ENCODE measurements at places on chromosomes 5 and 9.

DNA sequence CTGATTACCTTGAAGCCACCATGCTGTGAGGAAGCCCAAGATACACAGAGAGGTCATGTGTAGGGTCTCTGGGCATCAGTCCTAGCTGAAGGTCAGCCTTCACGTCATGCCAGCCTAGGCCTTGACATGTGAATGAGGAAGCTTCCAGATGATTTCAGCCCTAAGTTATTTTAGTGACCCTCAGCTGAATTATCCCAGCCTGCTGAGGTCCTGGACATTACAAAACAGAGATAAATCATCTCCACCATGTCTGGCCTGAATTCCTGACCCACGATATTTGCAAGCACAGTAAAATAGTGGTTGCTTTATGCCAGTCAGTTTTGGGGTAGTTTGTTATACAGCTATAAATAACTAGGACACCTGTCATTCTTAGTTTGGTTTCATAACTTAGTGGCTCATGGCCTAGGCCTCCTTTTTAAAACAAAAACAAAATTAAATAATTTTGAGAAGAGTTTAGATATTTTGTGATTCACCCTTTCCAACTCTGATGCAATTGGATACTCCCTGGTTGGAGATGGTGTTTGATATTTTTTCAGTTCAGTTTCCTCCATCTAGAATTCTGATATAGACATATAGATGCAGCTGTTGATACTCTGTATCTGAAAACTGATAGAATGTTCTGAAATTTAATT is 571.3 kb upstream of the CLINT1 start:
- DNase-seq = no peak

DNA sequence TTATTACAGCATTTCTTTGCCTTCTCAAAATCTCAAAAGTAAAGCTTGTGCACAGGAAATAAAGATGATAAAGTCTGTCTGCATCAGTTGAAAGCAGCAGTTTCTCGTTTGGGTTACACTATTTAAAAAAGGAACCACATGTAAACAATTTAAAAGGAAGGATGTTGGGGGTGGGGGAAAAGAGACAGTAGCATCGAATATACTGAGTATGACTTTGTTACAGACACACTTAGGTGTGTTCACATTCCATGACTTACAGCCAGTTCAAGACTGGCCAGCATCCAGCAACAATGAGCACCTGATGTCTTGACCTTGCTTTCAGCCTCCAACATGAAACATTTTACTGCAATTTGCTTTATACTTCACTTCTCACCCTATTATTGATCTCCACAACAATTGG is 8.7 kb downstream of the GAPT start:
- no peak for DNase-seq

DNA sequence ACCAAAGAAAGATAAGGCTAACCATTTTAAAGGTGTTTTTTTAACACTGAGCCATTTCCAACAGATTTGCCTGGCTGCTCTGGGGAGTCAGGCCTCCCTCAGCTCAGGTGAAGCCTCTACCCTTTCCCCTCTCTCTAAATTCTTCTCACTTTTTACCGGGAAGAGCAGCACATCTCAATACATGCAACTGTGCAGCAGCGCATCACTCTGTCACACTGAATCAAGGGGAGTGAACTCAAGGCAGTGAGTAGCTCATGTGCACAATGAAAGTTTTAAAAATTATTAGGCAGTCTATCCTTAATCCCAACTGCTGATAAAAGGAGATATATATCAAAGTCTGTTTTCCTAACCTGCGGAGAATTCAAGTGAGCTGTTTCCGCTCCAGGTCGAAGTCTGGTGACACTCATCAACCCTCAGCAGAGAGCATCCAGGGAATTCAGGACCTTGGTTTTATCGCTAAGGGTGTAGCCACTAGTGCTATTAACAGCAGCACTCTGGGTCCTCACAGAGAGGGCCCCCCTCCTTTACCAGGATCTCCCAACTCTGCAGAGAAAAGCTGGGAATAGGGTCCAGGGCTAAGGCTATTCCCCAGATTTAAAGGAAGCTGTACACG is 1.0 kb downstream of the CEMIP2 start:
- DNase-seq = no peak

DNA sequence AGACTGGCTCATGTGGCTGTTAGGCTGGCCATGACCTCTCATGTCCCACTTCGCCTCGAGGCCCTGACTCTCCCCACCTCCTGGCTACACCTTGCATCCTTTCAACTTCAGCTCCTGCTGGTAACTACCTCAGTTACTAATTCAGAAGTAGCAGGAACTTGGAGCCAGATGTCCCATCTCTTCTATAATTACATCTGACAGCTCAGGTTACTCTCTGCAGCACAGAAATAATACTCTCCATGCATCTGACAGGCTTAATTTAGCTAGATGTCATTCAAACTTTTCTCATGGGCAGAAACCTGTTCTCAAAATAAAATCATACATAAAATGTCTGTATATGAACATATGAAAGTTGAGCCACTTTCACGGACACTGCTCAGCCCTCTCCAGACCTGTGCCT is 92.2 kb upstream of the IL33 start:
- no peak for DNase-seq

DNA sequence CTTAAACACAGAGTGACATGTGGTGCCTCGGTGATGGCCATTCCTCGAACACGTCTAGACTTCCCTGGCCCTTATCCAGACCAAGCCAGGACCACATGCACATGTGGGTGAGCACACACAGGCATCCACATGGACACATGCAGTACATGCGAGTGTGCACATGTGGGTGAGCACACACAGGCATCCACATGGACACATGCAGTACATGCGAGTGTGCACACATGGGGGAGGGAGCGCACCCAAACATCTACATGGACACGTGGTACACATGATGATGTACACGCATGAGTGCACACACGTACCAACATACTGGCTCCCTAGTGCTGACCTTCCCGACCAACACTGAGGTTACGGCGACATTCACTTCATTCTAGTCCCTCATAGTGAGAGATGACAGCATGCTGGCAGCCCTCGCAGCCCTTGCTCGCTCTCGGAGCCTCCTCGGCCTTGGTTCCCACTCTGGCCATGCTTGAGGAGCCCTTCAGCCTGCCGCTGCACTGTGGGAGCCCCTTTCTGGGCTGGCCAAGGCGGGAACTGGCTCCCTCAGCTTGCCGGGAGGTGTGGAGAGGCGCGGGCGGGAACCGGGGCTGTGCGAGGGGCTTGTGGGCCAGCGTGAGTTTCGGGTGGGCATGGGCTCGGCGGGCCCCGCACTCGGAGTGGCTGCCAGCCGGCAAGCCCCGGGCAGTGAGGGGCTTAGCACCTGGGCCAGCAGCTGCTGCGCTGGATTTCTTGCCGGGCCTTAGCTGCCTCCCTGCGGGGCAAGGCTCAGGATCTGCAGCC is 186.8 kb downstream of the HSPA4 start:
- no peak for DNase-seq

- DNase-seq = no peak
These were observed 1185.5 kb upstream of the WWC1 start for GRCh38 chr5:167105941-167106340.

DNA sequence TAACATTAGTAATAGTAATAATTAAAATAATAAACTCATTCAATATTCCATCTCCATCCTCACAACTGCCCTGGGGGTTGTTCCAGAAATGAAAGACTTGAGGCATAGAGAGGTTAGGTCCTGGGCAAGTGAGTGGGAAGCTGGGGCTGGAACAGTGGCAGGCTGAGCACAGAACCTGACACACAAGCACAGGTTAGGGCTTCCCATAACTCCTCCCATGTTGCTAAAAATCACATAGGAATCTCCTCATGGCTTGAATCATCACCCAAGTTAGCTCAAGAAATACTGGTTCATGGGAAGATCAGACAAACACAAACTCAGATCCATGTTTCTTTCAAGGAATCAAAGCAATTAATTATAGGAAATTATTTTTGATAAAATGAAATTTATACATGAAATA is 487.7 kb downstream of the SEMA5A start:
- no peak for DNase-seq

DNA sequence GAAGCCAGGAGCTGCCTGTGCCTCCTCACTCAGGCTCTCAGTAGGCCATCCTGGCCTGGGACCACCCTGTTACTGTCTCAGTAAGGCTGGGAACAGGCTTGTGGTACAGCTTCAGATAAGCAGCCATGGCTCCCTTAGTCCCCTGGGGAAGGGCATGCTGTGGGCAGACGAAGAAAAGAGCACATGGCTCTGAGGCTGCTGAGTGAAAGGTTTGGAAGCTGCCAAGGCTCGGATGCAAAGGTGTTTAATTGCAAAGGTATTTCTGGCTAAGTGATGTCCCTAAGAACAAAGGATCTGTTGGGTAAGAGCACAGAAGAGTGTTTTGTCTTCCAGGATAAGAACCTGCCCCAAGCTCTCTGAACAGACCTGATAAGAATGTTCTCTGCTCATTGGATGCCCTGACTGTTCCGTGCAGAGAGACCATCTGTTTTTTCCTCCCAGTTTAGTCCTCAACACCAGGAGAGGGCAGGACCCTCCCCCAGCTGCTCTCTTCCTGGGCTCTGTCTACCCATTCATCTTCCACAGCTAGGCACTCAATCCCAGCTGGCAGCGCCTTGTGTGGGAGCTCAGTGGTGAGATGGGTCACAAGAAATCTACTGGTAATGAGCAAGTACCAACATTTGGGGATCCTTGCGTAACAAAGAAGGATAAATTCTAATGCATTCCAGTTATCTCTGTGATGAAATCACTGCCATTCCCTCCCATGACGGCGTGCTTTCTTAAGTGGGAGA is 17.7 kb downstream of the ANGPTL2 start:
- DNase-seq = no peak

DNA sequence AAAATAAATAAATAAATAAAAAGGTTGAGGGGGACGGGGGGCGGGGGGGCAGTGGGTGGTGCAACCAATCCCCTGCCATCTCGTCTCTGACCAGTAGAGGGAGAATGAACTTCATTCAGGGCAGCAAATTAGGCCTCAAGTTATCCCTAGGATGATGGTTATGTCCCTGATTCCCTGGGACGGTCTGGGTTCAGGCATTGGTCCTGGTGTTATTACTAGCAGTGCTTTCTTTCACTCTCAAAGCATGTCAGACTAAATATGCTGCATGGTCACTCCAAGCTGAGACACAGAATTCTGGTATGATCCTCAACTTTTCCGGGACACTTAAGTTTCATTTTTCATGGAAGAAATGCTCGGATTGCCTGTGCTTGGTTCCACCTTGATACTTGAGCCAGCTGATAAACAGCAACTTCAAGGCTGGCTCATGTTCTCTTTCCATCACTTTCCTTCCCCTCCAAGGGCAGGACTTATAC is 59.4 kb downstream of the DAP start:
- no peak for DNase-seq

DNA sequence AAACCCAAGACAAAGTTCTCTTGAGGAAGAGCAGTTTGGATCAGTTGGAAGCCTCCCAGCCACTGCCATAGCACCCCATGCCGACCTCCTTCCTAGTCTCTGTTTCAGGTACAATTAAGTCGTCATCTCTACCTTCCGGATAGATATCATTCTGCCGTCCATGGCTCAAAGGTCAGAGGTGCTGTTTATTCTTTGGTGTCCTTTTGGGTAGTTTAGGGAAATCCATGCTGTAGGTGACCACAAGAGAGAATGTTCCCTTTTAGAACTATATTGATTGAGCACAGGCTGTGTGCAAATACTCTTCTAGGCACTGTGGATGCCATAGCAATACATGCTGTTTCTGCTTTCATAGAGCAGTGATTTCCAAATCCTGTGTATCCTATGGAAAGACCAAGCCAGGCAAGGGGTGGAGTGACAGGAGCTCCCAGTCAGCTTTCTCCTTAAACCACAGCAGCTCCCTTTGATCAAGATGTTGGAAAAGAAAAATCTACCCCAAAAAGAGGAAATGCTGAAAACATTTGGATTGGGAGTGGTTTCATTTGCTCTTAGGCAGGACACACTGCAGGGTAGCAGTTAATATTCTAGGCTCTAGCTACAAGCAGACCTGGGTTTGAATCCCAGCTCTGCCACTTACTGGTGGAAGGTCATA is 127.9 kb downstream of the PALM2AKAP2 start:
- no peak for DNase-seq

DNA sequence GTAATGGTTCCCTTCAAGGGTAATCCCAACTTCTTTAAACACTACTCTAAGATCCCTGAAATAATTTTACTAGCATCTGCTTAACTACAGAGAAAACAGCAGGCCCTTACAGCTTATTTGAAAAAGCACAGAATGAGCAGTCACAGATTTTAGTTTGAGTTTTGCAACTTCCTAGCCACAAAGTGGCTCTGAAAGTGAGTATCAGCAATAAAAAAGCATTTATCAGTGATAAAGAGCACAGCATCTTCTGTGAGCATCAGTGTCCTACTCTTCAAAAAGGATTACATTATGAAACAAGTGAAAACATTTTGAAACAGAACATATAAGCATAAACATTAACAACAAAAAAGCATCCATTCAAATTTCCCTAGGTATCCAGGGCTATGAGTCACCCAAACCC is 45.0 kb downstream of the SAXO1 start:
- DNase-seq = no peak

DNA sequence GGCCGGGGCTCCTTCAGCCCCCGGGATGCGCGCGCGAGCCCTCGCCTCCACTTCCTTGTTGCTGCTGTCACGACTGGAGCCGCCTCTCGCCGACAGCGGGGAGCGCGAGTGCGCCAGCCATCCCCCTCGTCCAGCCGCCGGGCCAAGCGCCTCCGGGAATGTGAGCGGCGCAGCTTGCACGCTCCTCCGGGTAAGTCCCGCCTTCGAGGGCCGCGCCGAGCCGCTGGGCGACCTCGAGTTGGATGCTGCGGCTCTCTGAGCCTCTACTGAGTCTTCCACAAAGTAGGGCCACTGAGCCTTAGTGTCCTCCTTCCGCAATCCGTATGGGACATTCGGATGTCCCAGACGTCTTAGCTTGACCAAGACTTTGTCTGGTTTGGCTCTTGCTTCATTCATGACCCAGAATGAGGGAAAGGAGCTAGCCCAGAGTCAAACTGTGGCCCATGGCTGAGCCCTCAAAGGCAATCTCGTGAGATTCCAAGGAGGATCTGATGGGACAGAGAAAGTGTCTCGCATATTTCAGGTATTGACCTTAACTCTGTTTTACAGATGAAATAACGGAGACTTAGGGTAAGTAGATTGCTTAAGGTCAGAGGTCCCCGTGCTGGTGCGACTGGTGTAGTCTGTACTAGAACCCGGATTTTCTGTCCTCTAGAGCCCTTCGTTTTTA is 586 bp downstream of the HMGXB3 start:
- DNase-seq = no peak

DNA sequence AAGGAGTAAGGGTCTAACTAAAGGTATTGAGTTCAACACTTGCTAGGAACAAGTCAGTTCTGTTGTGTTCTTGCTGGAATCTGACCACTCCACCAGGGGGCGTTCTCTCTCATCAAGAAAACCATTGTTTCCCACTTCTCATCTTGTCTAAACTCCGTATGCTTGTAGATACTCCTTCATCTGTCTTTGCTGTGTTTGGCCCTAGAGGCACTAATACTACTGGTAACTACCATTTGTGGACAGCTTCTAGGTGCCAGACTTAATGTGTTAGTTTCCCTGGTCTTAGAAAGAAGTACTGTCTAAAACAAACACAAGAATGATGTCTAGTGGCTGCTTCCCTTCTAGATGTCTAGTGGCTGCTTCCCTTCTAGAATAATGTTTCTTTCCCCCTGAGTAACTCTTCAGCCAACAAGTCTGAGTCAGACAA is 18.7 kb upstream of the PTPDC1 start:
- peak; percentile 46 for DNase-seq
